ENCODE measurements at places on chromosomes 6 and 20.

DNA sequence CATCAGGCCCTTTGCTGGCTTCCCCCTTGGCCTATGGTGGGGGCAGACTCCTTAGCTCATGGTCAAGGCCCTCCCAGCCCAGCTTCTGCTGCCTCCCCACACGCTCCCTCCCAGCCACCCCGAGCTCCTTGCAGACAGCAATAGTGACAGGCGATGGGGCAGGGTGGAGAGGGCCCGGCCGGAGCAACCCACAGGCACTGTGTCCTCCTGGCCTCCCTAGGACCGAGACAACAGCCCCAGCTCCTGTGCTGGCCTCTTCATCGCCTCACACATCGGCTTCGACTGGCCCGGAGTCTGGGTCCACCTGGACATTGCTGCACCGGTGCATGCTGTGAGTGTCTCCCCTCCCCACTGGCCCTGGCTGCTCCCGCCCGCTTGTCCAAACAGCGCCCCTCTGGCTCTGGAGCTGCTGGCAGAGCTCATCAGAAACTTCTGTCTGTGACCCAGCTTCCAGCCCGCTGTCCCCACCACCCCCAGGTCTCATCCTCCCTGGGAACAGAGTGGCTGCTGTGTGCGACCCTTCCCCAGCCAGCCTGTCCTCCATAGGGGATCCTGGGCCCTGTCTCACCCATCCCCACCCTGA lies 21.8 kb downstream of the NPEPL1 start:
- no peak for DNase-seq

- no peak for DNase-seq
Observed at GRCh38 chr6:158707120-158707820, 57.4 kb downstream of the SYTL3 start.

- no peak for DNase-seq
Observed at GRCh38 chr6:22101163-22101562, 195.7 kb downstream of the PRL start.

- no peak for DNase-seq
Observed at GRCh38 chr20:58461899-58462298, 53.3 kb downstream of the APCDD1L start.

- no peak for DNase-seq
Observed at GRCh38 chr6:148816117-148816516, 69.3 kb downstream of the UST start.
